ENCODE measurements at places on chromosomes 7 and 10.

DNA sequence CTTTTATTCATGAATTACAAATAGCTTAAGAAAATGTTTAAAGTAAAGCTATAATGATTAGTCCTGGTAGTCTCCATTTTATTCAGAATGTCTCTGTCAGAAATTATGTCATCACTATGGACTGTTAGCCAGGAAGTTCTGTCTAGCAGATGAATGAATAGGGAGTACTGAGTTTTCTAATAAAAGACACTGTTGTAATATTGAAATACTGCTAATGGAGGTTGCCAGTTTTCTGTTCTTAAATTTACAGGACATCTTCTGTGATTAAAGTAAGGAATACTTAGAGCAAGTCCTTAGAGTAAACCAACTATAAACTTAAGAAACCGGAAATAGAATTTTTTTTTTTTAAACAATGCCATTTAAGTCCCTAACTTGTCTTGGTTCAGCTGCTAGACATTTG lies 309.8 kb downstream of the ADK start:
- DNase-seq: no peak

GRCh38 chr7:36567699-36568451 lies 156.4 kb downstream of the AOAH start:
- no peak for DNase-seq

DNA sequence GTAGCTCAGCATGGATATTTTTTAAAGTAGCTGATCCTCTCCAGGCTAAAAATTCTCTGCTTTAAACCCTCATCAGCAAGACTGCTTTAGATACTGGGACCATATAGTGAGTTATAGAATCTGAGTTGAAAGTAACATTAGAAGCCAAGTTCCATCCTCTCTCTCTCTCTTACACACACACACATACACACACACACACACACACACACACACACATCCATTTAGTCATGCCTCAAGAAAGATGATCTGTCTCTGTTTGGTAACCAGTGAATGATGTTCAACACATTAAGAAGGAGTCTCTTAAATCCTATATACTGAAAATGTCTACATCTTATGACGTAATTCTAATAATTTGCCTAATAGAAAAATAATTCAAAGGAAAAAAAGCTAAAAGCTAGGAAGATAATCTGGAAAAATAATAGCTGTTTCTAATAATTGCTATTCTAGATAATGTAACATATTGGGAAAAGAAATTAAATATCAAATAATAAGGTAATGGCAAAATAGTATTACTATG lies 16.9 kb upstream of the ATP6V0A4 start:
- DNase-seq: no peak

DNA sequence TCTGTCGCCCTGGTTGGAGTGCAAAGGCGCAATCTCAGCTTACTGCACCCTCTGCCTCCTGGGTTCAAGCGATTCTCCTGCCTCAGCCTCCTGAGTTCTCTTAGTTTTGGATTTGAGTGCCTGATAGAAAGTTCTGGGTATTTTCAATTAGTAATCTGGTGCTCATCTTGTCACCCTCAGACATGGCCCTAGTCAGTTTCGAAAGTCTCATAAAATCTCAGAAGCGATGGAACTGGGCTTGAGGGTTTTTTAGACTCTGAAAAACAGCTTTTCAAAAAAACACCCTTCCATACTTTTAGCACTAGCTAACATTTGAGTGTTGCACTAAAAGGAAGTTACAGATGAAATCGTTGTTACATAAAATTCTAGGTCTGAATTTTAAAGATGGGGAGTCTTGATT lies 9.4 kb upstream of the PIP4K2A start:
- no peak for DNase-seq

DNA sequence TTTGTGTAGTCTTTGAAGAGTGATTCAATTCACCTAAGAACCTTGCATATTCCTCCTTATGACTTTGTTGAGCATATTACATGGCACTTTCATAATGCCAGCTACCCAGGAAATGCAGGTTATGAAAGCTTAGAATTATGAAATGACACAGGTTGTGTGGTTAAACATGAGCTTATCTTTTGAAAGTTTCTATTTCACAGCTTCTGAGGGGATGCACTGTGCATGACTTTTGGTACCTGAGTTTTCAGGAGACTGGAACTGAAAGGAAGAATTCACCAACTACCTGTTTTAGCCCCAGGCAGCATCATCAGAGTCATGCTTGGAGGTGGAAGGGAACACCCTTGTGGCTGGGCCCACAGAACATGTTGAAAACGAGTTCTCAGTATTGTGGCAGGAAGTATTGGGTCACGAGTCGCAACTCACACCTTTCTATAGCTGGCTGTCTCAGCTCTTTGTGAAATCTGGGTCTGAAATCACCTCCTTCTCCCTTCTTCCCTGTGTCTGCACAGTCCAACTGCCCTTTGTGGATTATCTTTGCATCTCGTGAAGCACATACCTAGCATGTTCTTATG lies 228.2 kb downstream of the PTEN start:
- no peak for DNase-seq

- DNase-seq: no peak
Observed at GRCh38 chr10:119723624-119724023, 2.2 kb upstream of the INPP5F start.

DNA sequence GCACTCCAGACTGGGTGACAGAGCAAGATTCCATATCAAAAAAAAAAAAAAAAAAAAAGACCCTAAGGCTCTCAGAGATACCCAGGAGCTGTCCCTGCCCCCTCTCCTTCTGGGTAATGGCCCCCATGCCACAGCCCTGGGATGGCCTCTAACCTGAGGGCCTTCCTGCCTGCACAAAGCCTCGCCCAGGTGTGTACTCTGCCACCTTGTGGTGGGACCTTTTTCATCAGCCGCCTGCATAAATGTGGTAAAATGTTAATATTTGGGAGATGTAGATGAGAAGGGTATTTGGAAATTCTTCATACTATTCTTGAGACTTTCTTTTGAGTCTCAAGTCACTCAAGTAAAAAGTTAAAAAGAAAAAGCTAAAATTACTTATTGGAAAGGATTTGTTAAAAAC lies 46.3 kb upstream of the RNF216 start:
- DNase-seq: no peak

DNA sequence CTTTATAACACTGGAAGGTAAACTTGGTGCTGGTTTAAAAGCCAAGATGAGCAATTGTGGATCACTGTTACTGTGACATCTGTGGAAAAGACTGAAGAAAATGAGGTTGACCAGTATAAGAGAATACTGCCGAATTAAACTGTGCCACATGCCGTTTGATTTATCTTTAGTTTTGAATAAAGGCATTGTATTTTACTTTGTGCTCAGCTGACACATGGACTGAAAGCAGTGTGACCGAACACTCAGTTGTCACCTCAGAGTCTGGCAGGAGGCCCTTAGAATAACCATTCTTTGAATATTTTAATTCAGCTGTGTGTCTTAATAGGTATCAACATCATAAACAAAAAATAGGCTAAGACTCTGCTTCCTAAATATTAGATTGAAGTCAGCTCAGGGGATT lies 133.7 kb upstream of the GJD4 start:
- DNase-seq: no peak

DNA sequence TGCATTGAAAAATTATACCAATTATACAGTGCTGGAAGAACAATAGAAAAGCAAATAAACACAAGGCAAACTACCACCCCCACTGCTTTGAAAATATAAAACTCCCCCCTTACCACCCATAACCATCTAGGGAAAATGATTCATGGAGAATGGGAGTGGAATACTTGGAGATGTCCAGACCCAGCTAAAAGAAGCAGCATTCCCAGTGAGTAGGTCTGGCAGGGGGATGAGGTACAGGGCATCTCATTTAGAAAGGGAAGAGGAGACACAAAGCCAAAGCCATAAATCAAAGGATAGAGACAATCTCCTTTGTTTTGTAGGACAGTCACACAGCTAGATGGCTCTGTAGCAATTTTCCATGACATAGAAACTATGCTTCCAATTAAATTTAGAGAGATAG lies 36.0 kb upstream of the DGKI start:
- no peak for DNase-seq

GRCh38 chr10:5443429-5443828 lies 31.1 kb downstream of the NET1 start:
- no peak for DNase-seq

DNA sequence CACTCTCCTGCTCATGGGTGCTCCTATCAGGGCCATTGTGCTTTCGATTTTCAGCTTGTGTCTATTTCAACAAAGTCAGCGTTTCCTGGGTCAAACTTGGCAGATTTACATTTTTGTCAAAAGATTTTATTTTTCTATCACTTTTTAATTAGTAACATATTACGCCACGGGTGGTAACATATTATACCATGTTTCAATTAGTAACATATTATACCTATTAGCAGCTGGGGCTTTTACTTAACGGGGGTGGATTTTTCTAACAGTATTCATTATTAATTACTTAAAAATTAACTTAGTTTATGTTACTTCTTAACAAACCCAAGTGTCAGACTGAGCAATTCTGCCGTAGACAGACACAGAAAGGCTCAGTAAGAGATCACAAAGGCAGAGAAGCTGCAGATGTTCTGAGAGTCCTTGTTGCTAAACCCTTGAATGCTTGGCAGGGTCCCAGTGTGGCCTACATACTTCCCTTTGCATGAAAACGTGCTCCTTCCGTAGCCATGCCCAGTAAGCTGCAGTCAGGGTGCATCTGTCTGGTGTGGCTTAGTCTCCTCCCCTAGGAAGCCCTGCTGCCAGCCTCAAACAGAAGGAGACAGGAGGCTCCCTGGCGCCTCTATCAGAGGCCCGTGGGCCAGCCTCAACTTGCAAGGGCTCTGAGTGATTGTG lies 263.1 kb upstream of the CXCL12 start:
- peak; percentile 26 for DNase-seq

GRCh38 chr7:28105234-28105633 lies 75.4 kb downstream of the JAZF1 start:
- no peak for DNase-seq

GRCh38 chr10:71396084-71396710 lies 523 bp upstream of the CDH23 start:
- DNase-seq: no peak

DNA sequence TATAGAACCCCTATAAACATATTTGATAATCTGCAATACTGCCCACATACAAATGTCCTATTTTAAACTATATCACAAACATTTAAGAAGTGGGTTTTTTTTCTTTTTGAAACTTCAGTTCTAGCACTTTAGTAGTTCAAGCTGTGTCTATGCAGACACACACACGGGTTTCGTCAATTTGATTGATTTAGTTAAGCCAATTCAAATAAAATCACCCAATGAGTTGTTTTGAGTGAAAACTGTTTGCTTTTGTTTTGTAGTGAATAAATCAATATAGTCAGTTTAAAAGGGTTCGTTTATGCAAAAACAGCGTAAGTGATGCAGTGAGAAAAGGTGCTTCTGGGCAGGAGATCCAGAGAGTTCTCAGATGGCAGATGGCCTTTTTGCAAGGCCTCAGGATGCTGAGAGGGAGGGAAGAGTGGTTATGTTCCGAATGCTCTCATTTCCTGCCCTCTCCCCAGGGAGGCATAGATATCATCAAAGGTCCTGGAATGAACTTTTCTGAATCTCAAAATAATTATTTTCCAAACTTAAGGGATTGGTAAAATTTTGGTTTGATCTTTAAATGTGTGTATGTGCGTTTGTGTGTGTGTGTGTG lies 102.7 kb downstream of the AGMO start:
- no peak for DNase-seq

DNA sequence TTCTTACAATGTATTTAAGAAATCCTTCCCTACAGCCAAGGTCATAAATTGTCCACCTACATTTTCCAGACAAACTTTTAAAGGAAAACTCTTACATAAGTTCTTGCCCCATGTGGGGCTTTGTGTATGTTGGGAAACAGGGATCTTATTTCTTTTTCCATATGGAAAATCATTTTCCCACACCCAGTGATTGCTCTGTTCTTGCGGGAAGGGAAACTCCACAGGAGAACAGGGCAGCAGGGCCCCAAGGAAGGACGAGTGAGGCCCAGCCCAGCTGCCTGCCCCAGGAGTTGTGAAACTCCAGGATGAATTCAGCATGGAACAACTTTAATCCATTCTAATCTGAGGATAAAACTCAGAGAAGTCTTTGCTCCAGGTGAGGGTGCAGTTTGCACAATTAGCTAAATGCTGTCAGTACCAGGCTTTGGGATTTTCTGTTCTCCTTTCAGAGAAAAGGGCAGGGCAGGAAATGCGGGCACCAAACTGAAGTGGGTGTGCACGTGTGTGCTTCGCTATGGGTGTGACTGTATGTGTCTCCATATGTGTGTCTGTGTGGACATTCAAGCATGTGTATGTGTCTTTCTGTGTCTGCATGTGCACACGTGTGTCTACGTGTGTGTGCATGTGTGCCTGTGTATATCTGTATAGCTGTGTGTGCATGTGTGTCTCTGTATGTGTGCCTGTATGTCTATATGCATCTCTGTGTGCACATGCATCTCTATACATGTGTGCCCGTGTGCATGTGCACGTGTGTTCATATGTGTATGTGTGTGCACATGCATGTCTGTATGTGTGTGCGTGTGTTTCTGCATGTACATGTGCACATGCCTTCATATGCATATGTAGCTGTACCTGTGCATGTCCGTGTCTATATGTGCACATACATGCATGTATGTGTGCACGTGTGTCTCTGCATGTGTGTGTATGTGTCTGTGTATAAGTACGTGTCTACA lies 102.0 kb upstream of the FAM20C start:
- peak; percentile 86 for DNase-seq

GRCh38 chr7:36896418-36896817 lies 172.1 kb upstream of the AOAH start:
- no peak for DNase-seq

DNA sequence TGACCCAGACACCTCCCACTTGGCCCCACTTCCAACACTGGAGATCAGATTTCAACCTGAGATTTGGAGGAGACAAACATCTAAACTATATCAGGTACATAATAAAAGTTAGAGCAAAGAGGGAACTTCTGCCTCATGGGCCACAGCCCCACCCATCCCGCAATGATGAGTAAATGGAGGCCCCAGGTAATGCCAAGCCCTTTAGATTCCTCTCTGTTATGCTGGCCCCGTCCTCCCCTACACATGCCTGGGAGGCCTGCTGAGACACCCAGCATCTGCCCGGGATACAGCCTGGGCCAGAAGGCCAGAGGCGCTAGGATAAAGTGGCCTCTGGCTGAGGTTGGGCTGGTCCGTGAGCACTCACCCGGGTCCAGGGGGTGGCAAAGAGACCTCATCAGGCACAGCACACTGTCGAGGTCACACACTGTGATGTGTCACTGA lies 185.5 kb upstream of the SH2B2 start:
- DNase-seq: no peak

DNA sequence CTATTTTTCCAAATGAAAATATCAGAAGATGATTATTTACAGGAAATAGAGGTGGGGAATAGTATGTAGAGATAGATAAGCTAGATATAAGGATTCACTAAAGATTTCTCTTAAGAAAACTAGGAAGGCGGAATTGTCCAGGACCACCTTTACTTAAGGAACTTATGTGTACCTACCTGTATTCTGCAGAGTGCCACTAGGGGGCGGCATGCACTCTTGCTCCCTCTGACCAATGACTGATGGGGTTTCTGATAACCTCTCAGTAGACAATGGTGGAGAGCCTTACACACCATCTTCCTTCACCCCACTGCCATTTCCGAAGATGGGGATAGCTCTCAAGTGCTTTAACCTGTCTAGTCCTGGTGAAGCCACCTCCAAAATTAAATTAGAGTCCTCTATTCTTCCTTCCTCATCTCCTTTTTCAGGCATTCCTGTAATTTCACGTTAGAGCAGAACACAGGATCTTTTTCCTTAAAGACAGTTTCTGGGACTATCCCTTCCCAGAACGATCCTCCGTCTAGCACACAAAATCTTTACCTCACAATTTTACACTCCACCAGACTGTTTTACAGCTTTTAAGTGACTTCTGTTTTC lies 453.1 kb downstream of the SORCS1 start:
- peak; percentile 39 for DNase-seq

GRCh38 chr7:50768485-50769474 lies 13.9 kb downstream of the GRB10 start:
- DNase-seq: no peak

GRCh38 chr7:41164440-41164839 lies 538.5 kb downstream of the INHBA start:
- no peak for DNase-seq

Measured in H4 (cell line).